Activated T-cell treated with anti-CD3 and anti-CD28 coated beads for 48 hours (primary cell): ENCODE measurements at places on chromosomes 12 and 14.

GRCh38 chr12:109115758-109116610 lies at the start of gene ACACB:
ACACB (plus strand) TSS chr12:109116587; CDS start chr12:109139406, 22,819 bp downstream.
- DNase-seq: no peak

GRCh38 chr14:73369428-73369827 lies 88.9 kb downstream of the NUMB start:
- DNase-seq: no peak

- no peak for DNase-seq
Observed at GRCh38 chr14:74511966-74512830, 18.6 kb downstream of the ISCA2 start.

DNA sequence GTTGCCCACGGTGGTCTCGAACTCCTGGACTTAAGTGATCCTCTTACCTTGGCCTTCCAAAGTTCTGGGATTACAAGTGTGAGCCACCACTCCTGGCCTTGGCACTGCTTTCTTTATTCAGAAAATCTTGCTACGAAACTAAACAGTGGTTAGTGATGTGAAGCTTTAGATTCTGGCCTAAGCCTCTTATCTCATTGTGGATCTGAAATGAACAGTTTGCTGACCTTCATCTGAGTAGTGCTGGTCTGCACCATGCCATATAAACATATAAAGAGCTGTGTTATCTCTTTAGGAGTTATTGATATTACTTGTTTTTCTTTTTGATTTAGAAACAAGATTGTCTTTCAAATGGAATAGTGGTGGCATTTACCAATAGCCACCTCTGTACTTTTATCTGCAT lies 22.6 kb downstream of the SRGAP1 start:
- no peak for DNase-seq

DNA sequence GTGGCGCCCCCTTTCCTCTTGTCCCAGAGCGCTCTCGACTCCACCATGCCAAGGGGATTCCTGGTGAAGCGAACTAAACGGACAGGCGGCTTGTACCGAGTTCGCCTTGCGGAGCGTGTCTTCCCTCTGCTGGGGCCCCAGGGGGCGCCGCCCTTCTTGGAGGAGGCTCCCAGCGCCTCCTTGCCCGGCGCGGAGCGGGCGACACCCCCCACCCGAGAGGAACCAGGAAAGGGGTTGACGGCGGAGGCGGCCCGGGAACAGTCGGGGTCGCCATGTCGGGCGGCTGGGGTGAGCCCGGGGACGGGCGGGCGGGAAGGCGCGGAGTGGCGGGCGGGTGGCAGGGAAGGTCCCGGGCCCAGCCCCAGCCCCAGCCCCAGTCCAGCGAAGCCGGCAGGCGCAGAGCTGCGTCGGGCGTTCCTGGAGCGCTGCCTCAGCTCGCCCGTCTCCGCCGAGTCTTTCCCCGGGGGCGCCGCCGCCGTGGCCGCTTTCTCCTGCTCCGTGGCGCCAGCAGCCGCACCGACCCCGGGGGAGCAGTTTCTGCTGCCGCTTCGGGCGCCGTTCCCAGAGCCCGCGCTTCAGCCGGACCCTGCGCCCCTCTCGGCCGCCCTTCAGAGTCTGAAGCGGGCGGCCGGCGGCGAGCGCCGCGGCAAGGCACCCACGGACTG lies 376 bp downstream of the INSM2 start:
- DNase-seq: no peak

GRCh38 chr12:27814851-27815591 lies 35.0 kb upstream of the MANSC4 start:
- DNase-seq: no peak

DNA sequence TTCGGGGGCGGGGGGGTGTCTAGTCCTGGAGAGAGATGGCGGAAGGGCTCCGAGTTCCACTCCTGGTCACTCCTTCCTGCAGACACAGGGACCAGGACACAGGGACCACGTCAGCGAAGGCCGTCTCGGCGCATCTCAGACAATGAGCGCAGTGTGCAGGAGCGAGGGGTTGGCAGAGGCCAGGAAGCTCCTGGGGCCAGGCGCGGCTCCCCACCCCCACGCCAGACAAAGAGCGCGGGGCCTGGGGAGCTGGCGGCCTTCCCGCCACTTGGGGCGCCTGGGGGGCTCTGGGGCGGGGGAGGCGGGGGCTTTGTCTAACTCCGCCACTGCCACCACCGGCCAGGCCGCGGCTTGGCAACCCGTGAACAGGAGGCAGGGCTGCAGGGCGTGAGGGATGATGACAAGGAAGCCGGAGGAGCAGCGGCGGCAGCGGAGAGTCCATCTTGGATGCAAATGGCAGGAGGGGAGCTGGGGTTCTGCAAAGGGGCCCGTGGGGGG lies 2.2 kb downstream of the CDK2AP1 start:
- DNase-seq: peak; percentile 39

- DNase-seq: no peak
Observed at GRCh38 chr12:51887476-51888315, at the start of gene ANKRD33. ANKRD33 (plus strand) TSS chr12:51888103; CDS start chr12:51888187, 84 bp downstream.

- no peak for DNase-seq
Observed at GRCh38 chr14:97710726-97711125, 913.5 kb downstream of the VRK1 start.

GRCh38 chr12:1575408-1576401 lies 18.7 kb downstream of the FBXL14 start:
- no peak for DNase-seq

- no peak for DNase-seq
Observed at GRCh38 chr12:95173392-95174251, 43.6 kb downstream of the FGD6 start.

DNA sequence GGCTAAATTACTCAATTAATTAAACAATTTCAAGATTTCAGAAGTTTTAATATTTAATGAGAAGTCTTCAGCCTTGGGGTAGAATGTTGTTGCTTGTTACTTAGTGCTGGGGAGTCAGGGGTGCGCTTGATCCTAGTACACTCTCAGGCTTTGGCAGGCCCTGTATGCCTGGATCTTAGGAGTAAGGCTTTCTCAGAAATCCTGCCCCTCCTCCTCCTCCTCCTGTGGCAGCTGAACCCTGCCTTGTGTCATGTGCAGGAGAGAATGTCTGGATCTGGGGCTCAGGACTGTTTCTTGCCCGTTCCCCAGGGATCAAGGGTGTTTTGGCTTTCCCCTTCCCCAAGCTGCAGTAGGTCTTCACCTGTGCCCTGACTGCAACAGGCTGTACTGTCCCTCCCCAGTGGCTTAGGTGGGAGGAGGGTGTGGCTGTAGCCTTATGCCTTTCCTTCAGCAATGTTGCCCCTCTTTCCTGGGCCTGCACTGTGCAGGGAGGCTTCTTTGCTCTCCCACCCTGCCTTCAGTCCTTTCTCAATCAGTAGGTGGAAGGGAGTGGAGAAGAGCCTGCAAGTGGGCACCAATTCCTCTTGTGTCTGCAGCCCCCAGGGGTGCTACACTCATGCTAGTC lies 108.2 kb downstream of the SLC38A6 start:
- no peak for DNase-seq

GRCh38 chr12:53807322-53807860 lies 55.6 kb upstream of the CISTR start:
- DNase-seq: no peak

- no peak for DNase-seq
Observed at GRCh38 chr12:21843795-21844194, 69.3 kb upstream of the KCNJ8 start.

DNA sequence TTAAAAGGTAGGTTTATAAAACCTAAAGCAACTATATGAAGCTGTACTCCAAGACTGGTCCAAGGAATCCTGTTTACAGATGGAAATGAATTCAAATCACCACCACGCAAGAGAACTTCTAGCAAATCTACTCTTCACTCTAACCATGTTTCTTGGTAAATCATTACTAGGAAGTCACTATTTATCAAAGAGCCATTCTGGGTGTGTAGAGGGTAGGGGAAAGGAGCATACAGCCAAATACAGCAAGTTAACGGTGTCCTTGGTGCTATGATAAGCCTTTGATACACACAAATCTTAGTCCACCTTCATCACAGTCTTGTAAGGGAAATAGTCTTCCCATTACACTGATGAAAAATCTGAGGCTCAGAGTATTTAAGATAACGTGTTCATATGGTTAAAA lies 16.8 kb downstream of the NIN start:
- DNase-seq: no peak

GRCh38 chr12:79776111-79776510 lies 85.3 kb upstream of the PAWR start:
- no peak for DNase-seq

DNA sequence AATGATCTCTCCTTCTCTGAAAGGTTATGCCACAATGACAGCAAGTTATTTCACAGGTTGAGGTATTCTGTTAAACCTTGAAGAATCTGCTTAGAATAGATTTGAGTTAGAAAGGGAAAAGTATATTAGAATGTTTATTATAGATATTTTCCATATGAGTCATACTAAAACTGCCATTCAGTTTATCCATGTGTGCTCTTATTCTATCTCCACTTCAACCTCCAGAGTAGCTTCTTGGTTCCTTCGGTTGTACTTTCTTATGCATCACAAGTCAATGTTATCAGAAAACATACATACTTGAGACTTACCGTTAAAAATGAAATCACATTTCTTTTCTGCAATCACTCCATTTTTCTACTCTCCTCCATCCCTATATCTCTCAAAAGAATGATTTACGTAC lies 197.7 kb downstream of the BCAT1 start:
- no peak for DNase-seq

DNA sequence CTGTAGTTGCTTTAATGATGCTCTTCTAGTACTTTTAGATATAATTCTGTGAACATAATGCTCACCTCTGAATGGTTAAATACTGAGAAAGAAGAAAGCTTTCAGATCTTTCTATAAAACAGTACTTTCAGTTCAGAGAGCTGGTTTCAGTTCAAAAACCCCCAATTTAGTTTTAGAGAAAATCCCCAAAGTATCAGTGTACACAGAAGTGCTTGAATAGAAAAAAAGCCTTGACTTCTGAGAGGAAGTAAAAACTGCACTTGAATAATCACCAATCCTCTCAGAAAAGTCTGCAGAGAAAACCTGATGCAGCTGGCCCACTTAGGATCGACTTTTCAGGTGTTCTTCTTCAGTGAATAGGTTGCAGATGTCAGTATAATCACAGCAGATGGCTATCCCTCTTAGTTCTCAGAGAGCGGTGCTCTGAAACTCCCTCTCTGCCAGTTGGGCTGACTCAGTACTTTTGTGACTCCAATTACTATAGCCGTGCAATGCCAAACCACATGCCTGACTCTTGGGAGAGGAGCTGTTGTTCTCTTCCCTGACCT lies 616.3 kb downstream of the LRFN5 start:
- no peak for DNase-seq

DNA sequence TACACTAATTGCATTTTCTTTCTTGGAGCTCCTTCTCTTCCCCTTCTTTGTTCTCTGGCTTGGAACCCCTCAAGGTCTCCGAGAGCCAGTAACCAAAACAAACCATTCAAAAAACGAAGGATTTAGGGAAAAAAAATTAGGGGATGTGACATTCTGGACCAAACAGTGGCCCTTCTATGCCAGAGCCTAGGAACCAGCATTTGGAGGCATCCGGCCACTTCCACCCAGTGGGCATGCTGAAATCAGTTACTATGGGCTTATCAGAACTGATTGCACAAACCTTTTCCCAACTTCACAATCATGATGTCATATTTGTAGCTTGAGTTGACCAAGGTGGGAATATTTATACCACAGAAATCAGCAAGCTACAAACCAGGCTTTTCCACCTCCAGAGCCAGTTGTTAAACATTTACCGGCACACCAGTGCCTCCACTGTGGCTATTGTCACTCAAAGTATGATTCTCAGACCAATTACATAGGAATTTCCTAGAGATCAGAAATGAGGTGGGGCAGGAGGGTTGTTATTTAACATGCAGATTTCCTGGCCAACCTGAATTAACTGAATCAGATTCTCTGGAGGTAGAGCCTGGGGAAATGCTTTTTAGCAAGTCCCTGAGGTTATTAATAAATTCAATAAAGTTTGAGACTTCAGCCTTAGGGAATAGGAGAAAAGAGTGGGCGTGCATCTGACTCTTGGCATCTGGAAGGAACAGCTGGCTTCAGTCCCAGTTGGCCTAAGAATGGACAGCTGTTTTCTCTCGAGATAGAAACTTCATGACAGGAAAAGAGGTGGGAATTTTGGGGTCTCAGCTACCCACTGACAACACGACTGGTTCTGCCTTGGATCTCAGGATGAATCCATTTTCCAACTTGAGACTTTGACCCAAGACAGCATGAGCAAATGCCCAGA lies 273.9 kb downstream of the ZFP36L1 start:
- no peak for DNase-seq

GRCh38 chr14:94953541-94954260 lies 183.8 kb upstream of the GSC start:
- DNase-seq: no peak

GRCh38 chr14:71204231-71204630 lies 297.0 kb downstream of the PCNX1 start:
- no peak for DNase-seq

- DNase-seq: no peak
Observed at GRCh38 chr12:4471256-4471655, 25.6 kb upstream of the FGF6 start.

DNA sequence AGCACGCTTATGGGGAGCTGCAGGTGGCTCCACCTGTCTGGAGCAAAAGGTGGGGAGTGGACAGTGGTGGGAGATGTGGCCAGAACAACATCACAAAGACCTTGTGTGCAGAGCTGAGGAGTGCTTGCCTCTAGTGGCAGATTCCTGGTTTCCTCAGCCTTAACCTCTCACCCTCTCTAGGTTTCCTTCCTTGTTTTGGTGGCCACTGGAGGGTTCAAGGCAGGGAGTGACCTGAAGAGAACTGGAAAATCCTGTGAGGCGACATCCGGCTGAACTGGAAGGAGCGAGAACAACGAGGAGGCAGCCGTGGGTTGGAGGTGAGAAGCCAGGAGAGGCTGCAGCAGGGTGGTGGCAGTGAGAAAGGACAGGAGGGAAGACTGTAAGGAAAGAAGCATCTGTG lies 6.3 kb upstream of the FLVCR2 start:
- no peak for DNase-seq

DNA sequence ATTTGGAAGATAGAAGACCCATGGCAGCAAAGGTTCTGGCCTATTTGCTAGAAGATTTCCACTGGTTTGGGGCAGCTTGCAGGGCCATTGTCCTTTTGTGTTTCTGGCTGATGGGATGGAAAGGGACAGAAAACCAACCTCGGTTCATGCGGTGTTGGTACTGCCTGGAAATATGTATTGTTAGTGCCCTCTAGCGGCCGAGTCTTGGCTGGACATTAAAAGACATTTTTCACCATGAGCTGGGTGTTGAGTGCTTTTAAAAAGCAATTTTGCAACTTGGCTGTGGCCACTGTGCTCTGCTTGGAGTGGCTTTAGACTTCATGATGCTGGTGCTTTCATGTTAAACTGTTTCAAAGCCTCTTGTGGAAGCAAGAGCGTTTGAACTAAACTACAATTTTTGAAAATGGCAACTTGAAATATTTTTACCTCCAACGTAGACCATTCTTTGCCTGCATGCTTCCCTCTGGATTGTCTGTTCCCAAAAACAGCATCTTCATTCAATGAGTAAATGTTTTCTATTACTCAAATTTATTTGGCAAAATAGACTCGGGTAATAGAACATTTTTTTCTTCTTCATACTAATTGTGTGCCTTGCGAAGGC lies 102.7 kb upstream of the TBX5 start:
- DNase-seq: peak; percentile 36

GRCh38 chr12:130504110-130504839 lies 166.6 kb downstream of the PIWIL1 start:
- DNase-seq: no peak

GRCh38 chr14:54567224-54567638 lies 303 bp downstream of the SAMD4A start:
- no peak for DNase-seq
